CD4-positive, alpha-beta T cell treated with Interferon gamma for 1 hour (primary cell): ENCODE measurements at places on chromosomes 16 and 17.

- peak; percentile 67 for DNase-seq
Measured at GRCh38 chr17:75872434-75873351, 5.7 kb downstream of the TRIM47 start.

- DNase-seq = no peak
Measured at GRCh38 chr17:57971572-57971971, 16.4 kb upstream of the CUEDC1 start.

- no peak for DNase-seq
Measured at GRCh38 chr16:16001596-16002255, 52.3 kb downstream of the ABCC1 start.

DNA sequence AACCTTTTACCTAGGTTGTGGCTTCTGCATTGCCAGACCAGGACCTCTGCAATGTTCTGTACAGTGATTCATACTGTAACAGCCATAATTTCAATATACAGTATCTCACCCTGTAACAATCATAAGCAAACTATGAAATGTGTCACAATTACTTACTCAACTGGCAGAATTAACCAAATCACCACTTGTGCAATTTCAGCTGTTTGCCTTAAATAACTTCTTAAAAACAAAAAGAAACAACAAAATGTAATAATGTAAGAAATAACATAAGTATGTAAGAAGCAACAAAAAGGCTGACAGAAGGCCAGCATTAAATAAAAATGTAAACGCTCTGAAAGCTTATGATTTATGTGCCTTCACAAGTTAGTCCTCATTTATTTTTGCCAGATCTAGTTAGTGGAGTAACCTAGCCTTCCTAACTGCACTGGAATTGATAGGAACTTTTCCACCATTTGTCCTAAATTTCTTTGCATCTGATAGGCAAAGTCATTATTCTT lies 96.9 kb downstream of the SKAP1 start:
- DNase-seq = no peak

DNA sequence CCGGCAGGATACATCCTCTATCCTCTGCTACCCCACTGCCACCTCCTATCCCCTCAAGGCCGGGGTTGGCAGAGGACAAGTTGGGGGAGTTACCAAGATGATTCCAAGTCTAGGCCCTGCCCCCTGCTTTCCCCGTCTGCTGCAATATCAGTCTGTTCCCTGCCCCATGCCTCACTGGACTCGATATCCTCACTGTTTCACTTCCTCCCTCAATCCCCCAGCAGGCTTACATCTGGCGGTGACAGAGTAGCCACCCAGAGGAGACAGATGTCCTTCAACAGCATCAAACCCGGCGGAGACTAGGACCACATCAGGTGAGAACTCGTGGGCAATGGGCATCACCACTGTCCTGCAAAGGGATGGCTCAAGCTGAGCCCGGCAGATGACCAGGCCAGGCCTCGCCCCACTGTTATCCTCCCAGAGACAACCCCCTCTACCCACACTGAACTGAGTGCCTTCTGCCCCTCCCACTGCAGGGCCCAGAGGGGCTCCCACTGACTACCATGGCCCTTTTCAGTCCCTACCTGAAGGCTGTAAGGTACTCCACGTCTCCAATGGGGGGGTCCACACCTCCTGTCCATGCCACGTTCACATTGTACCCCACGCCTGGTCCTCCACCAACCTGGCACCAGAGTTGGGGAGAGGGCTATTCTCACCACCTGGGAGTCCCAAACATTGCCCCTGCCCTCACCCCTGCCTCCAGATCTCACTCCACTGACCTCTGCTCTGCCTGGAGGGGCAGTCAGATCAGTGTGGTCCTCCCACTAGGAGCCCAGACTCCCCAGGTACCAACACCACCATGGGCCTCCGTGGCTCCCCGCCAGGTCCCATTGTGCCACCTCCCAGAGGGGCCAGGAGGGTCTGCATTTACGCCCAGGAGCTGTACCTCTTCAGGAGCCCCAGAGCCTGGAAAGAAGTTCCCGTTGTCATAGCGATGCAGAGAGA lies 9.6 kb downstream of the G6PC3 start:
- no peak for DNase-seq
